ENCODE measurements at places on chromosomes 12 and 14.

DNA sequence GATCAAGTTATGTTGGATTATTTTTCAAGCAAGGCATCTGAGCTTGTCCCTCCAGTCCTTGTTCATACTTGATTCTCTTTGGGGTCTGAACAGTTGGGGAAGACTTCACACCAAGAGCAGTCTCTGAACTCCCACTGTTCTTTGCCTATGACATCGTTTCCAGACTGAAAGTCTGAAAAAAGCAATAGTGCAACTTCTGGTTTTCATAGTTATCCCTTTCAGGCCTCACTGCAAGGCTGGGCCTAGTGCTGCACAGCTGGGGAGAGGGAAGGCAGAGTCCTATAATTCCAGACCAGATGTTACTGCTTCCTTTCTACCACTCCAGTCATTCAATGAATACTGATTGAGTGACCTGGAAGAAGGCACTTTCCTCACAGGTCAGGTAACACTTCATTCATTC lies 187.1 kb upstream of the CCND2 start:
- DNase-seq: no peak

DNA sequence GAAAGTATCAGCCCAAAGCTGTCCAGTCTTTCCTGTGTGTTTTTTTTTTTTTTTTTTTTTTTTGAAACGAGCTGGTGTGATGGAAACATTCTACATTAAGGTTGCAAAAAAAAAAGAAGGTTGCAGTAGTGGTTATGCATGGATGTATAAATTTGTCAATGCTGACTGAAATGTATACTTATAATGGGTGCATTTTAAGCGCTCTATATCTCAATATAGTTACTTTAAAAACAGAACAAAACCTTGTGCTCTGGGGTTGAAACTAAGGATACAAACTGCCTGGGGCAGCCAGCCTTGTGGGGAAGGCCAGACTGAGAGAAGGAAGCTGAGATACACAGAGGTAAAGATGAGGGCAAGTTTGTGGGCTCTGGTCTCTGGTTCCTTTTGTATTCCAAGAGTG lies 87.3 kb upstream of the RMST start:
- DNase-seq: no peak

GRCh38 chr12:96047229-96048211 lies 12.1 kb upstream of the LTA4H start:
- no peak for DNase-seq

DNA sequence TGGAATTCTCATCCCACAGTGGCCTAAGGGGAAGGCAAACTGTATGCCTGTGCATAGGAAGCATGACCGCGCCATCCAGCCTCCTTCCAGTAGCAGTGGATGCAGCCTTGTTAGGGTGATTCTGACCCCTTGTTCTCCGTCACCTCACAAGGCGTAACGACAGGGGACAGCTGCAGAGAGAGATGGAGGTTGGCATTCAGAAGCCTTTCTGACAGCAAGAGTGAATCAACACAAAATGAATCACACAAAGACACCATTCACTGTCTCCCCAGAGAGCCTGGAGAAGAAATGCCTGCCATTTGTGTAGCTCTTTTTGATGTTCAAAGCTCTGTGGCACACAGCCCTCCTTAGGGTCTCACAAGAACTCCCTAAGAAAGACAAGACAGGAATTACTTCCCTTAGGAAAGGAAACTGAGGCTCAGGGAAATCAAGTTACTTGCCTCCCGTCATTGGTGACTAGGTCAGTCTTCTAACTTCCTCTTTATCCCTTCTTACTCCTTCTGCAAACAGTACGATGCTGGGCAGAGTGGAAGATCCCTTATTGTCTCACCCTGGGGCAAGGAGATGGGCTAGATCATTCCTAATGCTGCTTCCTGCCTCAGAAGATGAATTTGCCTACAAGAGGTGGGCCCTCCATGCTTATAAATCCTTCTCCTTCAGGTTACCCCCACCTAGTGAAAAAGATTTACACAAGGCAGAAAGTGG lies 280.9 kb downstream of the CACNA1C start:
- no peak for DNase-seq

- no peak for DNase-seq
These were observed 30.2 kb downstream of the MSRB3 start for GRCh38 chr12:65308601-65309071.

DNA sequence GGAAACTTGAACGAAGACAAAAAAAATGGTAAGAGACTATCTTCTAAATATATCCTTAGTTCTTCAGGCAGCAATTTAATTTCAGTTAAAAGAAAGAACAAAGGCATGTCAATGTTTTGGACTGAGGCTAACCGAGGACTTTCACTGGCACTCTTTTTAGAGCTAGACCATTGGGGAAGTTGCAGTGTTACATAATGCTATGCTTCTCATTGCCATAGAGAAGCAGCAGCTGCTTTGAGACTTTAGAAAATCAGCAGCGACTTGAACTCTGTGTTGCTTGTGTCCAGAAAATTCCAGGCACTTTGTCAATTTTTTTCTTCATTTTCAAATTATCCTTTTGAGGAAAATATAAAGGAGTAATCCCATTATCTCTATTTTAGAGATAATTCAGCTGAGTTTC lies 964.2 kb downstream of the NRXN3 start:
- no peak for DNase-seq

DNA sequence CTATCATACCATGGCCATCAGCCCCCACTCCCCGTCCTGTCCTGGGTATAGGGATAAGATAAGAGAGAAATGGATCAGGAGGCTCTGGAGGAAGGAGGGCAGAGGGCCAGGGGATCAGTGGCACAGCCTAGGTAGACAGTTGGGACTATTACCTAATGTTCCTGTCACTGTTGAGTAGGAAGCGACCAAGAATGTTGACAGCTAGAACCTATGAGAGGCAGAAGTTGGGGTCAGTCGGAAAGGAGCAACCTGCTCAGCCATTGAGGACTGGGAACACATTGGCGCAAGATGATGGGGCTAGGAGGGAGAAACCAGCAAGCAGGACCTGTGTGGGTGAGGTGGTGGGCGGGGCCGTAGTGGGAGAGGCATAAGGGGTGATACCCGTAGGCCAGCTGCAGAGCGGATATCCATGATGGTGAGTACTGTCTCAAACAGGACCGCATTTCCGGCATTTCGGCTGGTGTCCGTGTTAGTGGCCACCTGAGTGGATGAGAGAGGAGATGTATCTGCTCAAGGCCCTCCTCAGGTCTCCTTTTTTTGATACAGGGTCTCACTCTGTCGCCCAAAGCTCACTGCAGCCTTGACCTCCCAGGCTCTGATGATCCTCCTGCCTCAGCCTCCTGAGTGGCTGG lies 3.3 kb downstream of the AP1G2 start:
- DNase-seq: no peak

DNA sequence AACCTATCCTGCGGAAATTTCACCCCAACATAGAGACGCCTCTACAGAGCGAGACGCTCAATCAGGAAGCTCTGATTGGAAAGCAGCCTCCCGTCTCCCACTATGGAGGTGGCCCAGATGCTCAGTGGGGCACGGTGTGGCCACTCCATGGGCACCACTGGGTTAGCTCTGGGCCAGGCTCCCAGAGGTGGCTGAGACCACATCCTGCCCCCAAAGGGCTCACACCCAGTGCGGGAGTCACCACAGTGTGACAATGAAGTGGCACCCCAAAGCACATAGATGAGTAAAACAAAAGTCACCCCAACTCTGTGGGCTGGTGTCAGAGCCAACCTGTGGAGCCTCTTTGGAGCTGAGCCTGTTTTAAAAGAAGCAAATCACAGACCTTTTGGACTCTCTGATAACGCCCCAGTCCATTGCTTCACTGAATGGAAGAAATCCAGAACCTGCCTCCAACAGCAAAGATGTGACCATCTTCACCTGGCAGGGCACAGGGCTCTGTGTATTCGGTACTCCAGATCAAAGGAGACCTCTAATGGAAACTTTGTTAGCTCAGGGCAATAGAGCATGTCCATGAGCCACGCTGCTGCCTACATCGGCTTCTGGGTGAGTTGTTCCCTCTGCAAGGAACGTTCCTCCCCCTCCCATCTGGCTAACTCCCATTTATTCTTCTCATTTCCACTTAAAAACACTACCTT lies 19.6 kb downstream of the CLMN start:
- no peak for DNase-seq

DNA sequence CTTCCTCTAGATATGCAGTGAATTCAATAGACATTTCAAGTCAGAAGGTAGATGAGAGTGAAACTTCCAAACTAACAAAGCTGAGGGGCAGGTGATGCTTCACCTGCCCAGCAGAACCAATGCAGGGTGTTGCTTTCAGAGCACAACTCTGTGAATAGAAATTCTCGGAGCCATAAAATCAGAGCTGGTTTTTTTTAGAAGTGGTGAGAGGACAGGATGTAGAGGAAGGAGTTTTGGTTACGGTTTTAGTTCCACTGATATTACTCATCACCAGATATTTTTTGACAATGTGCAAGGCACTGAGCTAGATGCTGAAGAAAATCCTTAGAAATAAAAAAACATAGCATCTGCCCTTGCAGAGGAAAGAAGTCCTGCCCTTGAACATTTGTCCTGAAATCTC lies 62.2 kb downstream of the BMP4 start:
- no peak for DNase-seq

GRCh38 chr12:120223458-120224303 lies 22.8 kb upstream of the RPLP0 start:
- DNase-seq: no peak

DNA sequence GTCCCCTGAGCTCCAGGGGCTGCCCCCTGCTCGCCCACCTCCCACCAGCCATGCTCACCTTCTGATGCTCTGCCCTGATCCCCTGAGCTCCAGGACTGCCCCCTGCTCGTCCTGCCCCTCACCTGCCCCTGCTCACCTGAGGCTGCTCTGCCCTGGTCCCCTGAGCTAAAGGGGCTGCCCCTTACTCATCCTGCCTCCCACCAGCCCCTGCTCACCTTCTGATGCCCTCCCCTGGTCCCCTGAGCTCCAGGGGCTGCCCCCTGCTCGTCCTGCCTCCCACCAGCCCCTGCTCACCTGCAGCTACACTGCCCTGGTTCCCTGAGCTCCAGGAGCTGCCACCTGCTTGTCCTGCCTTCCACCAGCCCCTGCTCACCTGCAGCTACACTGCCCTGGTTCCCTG lies 247.2 kb downstream of the TMEM121 start:
- DNase-seq: no peak

- DNase-seq: no peak
These were observed 15.3 kb downstream of the WDR20 start for GRCh38 chr14:102154821-102155549.

GRCh38 chr14:68683326-68683725 lies 109.5 kb downstream of the ZFP36L1 start:
- no peak for DNase-seq

DNA sequence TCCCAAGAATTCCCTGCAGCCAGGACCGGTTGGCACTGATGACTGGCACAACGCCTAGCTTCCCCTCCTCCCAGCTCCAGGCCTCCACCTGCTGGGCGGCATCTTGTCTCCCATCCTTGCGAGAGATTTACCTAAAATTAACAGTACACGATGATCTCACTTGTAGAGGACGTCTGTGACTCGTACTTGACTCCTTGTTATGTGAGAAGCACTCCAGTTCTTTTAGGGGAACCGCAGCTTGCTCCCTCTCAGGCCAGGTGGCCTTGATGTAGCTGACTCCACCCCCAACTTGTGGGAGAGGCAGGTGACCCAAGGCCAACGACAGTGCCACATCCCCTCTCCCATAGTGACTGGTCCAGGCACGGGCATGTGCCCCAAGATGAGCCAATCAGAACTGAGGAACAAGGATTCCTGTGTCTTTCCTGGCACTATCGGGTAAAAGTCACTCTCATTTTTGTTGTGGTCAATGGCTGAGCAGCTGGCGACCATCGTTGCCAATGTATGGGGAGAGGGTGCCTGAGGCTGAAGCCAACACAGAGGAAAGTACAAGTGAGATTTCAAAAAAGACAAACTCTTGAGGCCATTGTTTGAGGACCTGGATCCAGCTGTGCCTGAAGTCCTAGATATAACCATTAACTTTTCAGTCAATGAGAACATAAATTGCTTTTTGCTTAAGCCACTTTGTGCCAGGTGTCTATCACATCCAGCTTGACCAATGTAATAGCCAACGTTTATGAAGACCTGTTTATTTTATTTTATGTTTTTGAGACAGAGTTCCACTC lies 208.7 kb downstream of the RBM19 start:
- no peak for DNase-seq

GRCh38 chr12:27344246-27344645 lies 11.6 kb downstream of the BMAL2 start:
- no peak for DNase-seq

DNA sequence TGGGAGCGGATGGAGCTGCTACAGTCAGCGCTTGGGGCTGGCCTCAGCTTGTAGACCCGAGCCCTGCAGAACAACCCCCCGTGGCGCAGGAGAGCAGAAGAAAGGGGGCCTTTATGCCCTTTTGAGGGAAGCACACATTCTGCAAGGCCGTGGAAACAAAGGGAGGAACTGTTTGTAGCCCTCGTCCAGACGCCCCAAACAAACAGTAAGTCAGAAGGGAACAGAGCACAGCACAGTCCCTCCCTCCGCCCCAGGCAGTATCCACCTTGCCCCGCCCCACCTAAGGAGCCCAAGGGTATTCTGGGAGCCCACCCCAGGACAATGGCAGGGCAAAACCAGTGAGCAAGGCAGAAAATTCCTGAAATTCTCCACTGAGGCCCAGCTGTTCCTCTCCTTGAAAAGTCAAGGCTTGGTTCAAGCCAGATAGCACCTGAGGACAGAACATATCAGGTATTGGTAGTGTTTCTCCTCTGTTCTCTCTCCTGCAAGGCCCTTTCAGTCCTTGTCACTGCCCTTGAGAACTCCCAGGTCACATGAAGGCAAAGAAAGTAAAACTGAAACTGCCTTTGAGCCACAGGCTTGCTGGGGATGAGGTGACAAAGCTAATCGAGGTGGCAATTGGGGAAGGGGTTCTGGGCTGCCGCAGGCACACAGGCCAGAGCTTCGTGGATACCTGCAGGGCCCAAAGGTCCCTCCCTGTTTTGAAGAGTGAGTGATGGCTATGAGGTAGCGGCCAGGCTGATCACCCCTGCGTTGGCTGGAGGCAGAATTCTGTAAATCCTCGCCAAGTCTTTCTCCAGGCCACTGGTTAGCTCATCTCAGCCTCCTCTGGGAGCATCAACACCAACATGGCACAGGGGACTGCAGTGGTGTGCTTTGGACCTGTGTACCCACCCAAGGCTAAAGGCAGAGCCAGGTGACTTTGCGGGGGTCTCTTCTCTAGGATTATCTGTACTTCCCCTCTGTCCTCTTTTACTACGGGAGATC lies 499 bp downstream of the DGLUCY start:
- peak; percentile 72 for DNase-seq

DNA sequence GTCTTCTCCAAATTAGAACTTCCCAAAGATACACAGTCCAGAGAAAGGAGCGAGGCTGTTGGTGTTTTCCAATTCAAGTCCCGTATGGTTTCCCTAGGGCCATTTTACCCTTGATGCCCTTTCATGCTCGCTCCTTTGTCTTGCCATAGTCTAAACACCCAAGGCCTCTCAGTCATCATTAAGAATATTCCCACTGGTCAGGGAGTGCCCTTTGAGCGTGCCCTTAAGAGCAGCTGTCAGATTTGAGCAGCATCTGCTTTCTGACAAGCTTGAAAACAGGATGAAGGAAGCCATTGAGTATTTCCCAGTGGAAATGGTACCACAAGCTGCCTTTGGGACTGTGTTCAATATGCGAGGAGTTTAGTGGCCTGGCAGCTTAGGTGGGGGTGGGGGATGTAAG lies 10.4 kb upstream of the GALNT16 start:
- no peak for DNase-seq

Measured in stimulated activated naive B cell treated with anti-CD40 and anti-IgM and Interleukin-4, amounts not matched to agents 10 μg/mL and 1 μg/mL and 100 μg/mL, for 72 hours (primary cell).